ENCODE measurements at places on chromosomes 7 and 10. TPM values are rescaled to one million over a fixed set of nuclear protein-coding genes. Genes with fewer than 3 reads are reported as not detected.

Gene BAMBI
- total RNA-seq = 92.7 TPM

Gene GRM3
- total RNA-seq = not detected

Gene MYH16
- not detected for total RNA-seq

Gene PARD3
- total RNA-seq = 41.6 TPM

Gene LLCFC1
- total RNA-seq = not detected

Gene ZNHIT1
- total RNA-seq = 65.3 TPM

Gene CALHM2
- 57.7 TPM for total RNA-seq

Gene MTG1
- total RNA-seq = 15.1 TPM

Gene ABCF2
- total RNA-seq = 29.7 TPM

Gene TAS2R38
- total RNA-seq = not detected

Gene MCM10
- total RNA-seq = 0.15 TPM

Gene OR2A1
- 0.28 TPM for total RNA-seq

Gene LRMDA
- 19.1 TPM for total RNA-seq

Gene ADAM12
- total RNA-seq = 0.71 TPM

Gene RARRES2
- 197 TPM for total RNA-seq

Gene PHKG1
- 11.7 TPM for total RNA-seq

Gene DDX21
- total RNA-seq = 21.4 TPM

Gene GNAT3
- not detected for total RNA-seq

Gene VGF
- not detected for total RNA-seq

Gene PTF1A
- not detected for total RNA-seq

Gene ITGA8
- 6.4 TPM for total RNA-seq

Gene CNOT4
- 25.3 TPM for total RNA-seq

Gene CYP3A7
- total RNA-seq = 0.82 TPM

Gene SLC13A1
- not detected for total RNA-seq

Gene TMEM178B
- 48.7 TPM for total RNA-seq
